ENCODE measurements at places on chromosomes 11 and 22.

- no peak for DNase-seq
Observed at GRCh38 chr11:71343828-71344400, 91.5 kb upstream of the SHANK2 start.

DNA sequence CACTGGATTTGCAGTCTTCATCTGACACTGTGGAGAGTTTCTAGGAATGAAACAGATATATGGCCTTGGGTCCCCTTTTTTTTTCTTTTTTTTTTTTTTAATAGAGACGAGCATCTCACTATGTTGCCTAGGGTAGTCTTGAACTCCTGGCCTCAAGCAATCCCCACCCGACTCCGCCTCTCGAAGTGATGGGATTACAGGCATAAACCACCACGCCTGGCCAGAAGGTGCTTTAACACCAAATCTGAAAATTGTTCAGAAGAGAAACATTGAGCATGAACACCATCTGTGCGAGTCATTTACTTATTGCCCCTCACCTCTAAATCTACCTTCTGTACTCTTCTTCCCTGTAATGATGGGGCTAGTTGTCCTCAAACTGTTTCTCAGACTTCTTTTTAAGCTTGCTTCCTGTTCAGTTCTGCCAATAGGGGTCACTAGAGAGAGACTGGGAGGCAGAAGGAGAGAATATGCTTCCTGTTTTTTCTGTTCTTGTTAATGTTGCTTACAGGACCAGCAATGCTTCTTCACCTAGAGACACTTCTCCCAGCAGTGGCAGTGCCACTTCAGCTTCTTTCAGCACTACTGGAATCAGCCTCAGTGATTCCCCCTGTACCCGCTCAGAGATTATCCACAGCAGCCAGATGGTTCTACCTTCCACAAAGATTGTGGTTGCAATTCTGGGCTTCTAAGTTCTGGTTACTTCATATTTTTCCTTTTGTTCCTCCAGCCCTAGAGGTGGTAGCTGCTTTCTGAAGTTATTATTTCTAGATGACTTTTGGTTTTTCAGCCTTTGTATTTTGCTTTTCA, 20.8 kb upstream of the ZBED5 start:
- DNase-seq = no peak

GRCh38 chr11:33598426-33599069, 102.1 kb downstream of the C11orf91 start:
- no peak for DNase-seq

- DNase-seq = no peak
Observed at GRCh38 chr22:36398601-36399471, 11.1 kb upstream of the MYH9 start.

DNA sequence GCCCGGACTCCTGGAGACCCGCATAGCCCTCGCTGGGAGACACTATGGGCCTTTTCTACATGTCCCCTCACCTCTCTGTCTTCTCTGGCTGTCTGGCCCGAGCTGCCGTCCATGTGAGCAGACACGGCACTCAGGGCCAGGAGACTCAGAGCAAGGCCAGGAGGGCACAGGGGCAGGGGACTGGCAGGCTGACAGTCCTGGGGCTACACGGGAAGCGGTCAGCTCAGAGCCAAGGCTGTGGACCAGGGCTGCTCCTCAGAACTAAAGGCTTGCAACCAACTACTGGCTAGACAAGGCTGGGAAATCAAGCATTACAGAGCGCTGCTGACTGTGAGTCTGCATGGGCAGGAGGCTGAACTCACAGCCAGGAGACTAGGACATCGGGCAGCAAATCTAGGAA, 56.1 kb upstream of the CDON start:
- DNase-seq = no peak

DNA sequence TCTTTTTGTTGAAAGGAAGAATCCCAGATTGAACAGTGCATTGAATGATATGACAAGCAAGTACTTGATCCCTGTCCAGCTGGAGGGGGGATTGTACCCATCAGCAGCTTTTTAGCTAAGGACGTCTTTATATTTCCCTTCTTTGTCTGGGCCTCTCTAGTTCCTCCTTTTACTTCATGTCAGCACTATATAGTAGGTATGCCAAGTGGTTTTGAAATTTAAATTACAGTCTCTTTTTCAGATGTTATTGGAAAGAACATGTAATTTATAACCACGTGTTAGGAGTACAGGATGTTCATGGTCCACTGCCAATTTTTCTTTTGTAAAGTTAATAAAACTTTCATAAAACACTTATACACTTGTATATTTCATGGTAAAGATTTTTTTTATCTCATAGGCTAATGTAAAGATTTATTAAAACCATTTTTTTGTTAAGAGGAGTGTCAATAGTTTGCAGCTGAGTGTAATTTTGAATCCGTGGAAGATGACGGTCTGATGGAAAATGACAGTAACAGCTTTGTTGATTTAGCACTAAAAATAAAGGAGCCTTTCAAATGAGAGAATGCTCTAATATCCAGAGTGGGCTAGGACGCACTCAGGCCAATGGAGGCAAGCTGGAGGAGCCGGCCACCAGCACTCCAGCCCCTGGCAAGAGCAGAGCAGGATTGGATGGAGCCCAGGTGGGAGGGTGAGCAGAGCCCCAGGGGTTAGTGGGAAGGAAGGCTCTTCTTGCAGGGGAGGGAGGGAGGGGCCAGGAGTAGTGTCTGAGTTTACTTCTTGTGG, 488.3 kb downstream of the INSC start:
- DNase-seq = no peak

DNA sequence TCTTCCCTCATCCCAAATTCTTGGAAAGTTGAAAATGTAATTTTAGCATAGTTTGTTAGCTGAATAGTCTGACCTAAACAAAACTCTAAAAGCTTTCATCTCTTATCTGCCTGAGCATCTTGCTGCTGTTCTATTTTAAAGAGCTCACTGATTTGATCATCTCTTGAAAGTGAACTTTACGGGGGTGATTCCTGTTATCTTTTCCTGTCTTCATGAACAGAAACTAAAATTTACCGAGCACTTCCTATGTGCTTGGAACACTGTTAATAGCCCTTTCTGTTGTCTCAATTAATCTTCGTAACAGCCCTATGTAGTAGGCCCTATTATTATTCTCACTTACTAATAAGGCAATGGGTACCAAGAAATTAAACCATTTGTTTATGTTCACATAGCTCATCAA, 12.3 kb downstream of the AMOTL1 start:
- no peak for DNase-seq

GRCh38 chr11:115845872-115846271, 341.7 kb upstream of the CADM1 start:
- DNase-seq = no peak

DNA sequence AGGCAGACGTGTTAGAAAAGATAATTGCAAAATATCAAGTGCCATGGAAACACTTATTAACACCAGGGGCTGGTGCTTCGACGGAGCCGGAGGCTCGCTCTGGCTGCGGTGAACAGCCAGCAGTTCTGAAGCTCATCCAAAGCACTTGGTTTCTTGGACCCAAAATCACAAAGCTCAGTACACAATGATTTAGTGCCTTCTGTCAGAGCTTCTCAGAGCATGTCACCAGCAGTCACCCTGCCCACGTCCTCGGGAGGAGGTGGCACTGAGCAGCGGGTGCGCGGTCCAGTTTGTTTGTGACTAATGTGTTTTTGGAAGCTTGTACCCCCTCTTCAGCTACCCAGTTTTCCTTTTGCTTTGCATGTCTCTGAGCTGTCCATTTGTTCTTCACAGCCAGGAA, 58.7 kb upstream of the KIRREL3 start:
- no peak for DNase-seq

DNA sequence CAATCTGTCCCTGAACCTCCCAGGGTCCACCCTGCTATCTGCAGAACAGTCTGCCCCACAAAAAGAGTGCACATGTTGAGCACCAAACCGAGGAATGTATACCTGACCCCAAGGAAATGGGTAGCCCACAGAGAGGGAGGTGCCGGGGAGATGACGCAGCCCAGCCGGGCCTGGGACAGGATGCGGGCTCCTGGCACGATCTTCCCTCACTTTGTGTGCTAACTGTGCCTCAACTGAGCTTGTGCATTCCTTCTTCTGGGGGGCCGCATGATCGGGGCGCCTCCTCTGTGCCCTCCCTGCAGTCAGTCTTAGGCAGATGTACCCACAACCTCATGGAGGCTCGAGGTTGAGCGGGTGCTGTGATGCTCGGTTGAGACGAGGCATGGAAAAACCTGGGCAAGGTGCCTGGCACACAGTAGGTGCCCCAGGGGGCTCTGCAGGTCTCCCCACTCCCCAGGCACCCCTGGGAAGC, 2.4 kb downstream of the GAS2L1 start:
- DNase-seq = peak; percentile 20

DNA sequence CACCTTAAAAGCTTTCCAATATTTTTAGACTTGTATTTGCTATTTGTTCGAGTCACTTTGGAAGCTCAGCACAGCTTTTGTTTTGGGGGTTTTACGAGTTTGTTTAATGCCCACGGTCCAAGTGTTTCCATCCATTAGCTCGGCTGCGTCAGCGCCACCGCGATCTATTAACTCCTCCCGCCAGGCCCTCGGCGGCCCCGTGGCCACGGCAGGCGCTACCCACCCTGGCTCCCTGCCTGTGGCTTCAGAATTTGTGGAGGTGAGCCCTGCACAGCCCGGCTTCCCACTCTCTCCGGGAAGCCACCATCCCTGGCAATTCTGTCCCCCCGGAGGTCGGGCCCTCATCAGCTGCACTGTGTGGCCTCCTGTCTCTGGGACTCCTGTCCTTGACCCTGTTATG, 648.5 kb downstream of the BRD1 start:
- no peak for DNase-seq

GRCh38 chr22:44648821-44649565, 53.0 kb upstream of the PRR5 start:
- no peak for DNase-seq

DNA sequence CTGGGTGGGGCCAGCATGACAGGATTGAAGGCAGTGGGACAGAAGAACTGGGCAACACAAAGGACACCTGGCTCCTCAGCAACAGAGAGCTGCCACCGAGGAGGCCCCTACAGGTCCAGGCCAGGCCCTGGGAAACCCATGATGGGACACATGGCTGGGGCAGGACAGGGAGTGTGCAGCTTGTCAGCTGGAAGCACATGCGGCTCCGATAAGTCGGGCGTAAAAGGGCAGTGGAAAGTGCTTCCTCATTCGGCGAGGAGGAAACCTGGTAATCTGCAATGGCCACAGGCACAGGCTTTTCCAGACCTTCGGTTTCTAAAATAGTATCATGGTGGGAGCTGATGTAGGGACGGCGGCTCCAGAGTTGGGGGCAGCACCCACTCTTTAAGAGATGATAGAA, 16.5 kb downstream of the GNAZ start:
- no peak for DNase-seq

DNA sequence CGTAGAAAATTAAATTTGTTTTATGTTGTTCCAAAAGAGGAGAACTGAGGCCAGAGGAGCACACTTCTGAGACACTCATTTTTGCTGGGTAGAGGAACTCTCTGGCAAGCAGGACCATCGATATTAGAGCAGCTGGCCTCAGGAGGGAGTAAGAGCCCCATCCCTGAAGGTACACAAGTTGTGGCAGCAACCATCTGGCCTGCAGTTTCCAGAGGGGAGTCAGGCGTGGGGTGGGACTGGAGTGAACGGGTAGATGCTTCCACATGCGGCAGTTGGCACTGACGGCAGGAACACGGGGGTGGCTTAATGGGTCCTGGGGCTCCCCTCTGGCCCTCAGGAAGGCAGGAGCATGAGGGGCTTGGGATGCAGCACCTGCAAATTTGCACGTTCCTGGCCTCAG, 13.2 kb upstream of the SSTR3 start:
- no peak for DNase-seq

DNA sequence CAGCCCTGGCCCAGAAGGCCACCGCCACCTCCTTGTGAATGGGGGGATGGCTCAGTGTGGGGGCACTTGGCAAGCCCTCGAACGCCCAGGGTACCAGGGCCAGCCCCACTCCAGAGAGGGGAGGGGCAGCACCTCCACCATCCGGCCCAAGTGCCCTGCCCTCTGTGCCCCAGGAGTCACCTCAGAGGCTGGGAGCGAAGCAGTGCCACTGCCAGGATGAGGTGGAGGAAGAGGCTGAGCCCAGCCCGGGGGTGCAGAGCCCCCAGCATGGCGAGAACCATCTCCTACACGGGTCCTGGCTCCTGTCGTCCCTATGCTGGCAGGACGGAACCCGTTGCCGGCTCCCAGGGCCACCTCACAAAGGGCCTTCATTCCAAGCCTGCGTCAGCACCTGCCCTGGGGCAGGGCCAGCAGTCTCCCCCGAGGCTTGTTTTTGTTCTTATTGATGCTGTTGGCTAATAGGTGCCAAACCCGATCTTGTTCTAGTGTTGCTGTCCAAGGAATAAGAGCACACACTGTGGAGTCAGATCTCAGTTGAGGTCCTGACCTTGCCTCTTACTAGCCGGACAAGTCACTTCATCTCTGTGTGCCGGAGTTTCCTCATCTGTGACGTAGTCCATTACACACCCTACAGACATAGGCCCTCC, at the start of gene FREY1:
TSS of gene FREY1 (minus strand) at position 307 of the 647 bp plus-strand sequence. CDS start at position 281, 26 bp downstream.
- no peak for DNase-seq

- no peak for DNase-seq
Observed at GRCh38 chr11:121757480-121758125, 304.8 kb upstream of the SORL1-AS1 start.

DNA sequence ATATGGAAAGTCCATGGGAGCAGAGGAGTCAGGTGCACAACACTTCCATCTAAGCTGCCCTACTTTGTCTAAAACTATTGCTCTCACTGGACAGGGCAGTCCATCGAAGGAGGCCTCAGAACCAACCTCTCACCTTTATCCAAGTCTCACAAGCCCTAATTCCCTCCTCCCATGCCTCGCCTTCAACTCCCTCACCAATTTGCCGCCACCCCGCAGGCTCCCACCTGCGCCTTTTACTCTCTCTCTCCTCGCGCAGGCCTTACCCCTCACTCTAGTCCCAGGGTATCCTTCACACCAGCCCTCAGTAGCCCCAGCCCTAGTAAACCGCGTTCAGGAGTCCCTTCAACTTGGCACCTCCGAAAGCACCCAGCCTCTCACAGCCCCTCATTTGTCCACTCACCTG, 451 bp downstream of the FHIP1B start:
- DNase-seq = no peak

DNA sequence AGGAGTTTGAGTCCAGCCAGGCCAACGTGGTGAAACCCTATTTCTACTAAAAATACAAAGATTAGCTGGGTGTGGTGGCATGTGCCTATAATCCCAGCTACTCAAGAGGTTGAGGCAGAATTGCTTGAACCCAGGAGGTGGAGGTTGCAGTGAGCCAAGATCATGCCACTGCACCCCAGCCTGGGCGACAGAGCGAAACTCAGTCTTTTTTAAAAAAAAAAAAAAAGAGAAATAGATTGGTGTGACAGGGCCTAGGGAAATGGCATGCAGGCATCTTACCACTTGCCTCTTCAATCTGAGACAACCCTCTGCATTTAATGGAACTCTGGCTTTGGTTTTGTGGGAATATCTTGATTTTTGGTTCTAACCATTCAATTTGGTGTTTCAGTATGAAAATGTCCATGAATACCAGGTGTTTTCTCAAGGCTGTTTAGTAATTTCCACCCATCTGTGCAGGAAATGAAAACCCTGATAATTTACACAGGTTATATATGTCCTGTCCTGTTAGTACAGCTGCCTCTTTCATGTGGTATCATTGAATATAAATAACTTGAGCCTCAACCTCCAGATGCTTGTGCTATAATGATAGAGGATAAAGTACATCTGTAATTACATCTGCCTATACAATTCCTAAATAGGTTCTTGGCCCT, 8.4 kb downstream of the XBP1 start:
- DNase-seq = no peak

Measured in GM12892 (cell line).